ENCODE measurements at places on chromosomes 1 and 21.

- DNase-seq: no peak
Measured at GRCh38 chr1:209900734-209901133, 37.3 kb upstream of the SYT14 start.

DNA sequence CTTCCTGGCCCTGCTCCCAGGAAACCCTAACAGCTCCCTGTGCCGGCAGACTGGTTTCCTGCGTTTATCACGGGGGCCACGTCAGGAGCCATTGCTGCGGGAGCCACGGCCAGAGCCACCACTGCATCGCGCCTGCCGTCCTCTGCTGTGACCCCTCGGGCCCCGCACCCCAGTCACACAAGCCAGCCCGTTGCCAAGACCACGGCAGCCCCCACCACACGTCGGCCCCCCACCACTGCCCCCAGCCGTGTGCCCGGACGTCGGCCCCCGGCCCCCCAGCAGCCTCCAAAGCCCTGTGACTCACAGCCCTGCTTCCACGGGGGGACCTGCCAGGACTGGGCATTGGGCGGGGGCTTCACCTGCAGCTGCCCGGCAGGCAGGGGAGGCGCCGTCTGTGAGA, 26.1 kb downstream of the RNF223 start:
- DNase-seq: no peak

DNA sequence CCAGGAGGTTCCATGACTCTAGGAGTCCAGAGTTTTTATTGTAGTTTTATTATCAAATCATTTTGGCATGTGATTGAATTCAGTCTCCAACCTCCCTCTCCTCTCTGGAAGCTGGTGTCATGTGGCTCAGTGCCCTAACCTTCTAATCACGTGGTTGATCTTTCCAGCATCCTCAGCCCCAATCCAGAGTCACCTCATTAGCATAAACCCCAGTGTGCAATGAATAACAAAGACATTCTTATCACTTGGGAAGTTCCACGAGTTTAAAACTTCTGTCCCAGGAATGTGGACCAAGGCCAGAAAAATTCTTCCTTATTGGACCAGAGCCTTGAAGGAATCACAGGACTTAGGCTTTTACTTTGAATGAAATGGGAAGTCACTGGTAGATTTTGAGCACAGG, 52.2 kb downstream of the KIRREL1 start:
- DNase-seq: peak; percentile 30

DNA sequence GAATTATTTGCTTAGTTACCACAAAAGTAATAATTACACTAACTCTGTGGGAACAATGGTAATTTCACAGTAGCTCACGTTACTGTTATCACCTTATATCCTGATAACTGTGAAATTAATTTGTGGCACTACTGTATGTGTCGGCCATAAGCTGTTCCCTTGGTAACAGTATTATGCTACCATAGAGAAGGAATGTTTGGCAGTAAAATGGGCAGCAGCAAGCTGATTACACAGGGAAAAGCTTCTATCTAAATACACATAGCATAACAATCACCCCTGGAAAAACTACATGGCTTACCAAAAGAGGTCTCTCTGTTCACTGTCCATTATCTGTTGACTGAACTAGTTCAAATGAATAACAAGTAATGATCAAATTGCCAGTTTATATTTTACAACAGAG, 124.1 kb downstream of the DPYD start:
- no peak for DNase-seq

DNA sequence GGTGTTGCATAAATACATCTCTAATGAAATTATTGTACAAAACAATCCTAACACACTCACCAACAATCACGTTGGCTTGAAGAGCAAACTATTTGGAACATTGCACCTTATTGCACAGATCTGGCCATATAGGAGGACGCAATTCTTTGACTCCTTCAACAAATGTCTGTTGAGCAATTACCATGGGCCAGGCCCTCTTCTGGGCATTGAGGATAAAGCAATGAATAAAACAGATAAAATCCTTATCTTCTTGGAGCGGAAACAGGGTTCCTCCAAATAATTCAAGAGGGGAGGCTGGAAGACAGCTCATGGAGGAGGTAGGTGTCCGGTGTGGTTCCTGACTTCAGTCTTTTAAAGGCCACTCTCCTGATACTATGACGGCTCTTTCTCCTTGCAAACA, 43.3 kb downstream of the PAX7 start:
- no peak for DNase-seq

- DNase-seq: no peak
Measured at GRCh38 chr1:35835398-35835797, 27.6 kb downstream of the AGO4 start.

DNA sequence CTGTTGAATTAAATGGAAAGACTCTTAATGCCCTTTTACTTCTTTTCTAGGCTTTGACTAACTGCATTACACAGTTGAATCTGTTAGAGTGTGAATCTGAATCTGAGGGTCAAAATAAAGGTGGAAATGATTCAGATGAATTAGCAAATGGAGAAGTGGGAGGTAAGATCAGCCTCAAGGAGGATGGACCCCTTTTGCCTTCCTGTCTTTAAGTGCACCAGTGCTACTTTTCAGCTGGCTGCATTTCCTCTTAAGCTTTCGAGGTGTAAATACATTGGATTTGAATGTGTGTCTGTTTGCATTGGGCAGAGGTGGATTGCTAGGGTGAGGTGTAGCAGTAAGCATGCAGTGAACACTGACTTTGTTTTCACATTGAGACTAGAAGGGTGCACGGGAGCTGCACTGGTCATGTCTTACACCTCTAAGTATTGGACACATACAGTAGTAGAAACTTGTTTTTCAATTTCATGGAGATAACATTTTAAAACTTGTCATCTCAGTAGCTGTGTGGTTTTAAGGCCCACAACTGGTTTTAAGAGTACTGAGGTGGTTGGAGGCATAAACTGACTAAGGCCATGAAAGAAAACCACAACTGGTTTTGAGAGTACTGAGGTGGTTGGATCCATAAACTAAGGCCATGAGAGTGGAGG, 35.4 kb downstream of the MIA3 start:
- DNase-seq: no peak

GRCh38 chr1:55696891-55697290, 481.7 kb upstream of the USP24 start:
- no peak for DNase-seq

- DNase-seq: peak; percentile 73
Measured at GRCh38 chr1:219412772-219413171, 200.1 kb downstream of the ZC3H11B start.

- DNase-seq: no peak
Measured at GRCh38 chr1:174569240-174569639, 121.5 kb downstream of the GPR52 start.

DNA sequence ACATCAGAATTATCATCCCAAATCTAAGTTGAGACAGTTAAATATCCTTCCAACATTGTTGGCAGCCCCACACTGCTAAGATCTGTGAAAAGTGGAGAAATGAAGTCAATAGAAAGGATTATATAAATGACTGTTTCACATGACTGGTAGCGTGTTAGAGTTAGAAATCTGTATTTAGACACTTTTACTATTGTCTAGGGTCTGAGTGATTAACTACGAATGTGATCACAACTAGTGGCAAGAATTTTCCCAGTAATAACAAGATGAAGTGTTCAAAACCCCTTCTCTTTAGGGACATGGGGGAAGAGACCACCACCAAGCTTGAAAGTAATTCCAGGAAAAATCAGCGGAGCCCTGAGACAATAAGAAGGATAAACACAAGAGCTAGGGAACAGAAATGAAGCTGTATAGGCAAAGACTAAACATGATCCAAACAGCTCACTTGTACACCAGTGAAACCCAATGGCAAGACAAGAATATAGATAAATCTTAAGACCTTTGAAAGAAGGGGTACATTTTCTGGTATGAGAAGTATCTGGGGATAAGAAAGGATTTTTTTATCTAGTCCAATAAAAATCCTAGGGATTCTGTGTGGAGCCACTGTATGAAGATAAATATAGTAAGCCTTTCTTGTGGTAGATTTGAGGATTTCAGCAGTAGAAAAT, 646.6 kb upstream of the USP24 start:
- no peak for DNase-seq

- no peak for DNase-seq
Measured at GRCh38 chr1:147542569-147542897, 1.2 kb downstream of the BCL9 start.

DNA sequence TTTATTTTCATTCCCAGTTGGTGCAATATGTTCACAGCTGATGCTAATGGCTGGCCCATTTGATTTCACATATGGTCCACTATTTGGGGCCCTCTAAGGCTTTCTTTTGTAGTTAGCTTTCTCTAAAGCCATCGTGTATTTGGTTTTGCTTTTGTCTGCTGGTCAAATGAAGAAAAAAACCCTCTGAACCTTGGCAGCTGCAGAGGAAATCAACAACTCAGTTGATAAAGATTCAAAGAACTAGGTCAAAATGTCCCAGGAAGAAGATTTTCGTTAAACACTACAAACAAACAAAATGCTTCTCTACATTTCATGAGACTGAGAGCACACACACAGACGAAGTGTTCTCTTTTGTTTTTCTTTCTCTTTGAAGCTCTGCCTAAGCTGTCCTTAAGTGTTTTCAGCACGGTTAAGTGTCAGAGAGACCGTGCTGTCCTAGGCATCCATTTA, 655.0 kb downstream of the RWDD3 start:
- no peak for DNase-seq

- DNase-seq: no peak
Measured at GRCh38 chr1:24125456-24125855, 13.5 kb upstream of the MYOM3 start.

- DNase-seq: no peak
Measured at GRCh38 chr1:30687886-30688285, 35.5 kb downstream of the MATN1 start.

DNA sequence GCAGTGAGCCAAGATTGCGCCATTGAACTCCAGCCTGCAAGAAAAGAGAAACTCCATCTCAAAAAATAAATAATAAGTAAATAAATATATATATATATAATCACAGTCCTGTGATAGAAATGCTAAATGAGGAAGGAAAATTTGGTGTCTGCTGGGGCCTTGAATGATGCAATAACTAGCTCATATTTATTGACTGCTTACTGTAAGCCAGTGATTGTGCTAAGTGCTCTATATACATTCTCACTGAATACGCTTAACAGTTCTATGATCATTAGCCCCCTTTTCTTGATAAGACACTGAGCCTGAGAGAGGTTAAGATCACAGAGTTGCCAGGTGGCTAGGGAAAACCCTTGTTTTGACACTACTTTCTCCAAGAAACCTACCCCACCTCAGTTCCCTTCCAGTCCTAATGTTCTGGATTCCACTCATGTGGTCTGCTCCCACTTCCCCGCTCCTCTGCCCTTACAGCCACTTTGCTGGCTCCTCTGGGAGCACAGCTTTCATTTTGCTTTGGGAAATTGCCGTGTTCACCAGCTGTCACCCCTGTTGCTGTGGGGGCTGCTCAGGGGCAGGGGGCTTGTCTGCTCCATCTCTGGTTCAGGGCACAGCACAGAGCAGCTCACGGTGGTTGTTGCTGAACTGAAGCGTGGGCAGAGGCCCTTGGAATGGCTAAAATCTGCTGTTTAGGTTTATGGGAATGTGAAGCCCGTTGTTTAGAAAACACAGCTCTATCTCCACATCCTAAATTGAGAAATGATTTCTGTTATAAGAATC, 2.5 kb upstream of the BMP8A start:
- DNase-seq: no peak

DNA sequence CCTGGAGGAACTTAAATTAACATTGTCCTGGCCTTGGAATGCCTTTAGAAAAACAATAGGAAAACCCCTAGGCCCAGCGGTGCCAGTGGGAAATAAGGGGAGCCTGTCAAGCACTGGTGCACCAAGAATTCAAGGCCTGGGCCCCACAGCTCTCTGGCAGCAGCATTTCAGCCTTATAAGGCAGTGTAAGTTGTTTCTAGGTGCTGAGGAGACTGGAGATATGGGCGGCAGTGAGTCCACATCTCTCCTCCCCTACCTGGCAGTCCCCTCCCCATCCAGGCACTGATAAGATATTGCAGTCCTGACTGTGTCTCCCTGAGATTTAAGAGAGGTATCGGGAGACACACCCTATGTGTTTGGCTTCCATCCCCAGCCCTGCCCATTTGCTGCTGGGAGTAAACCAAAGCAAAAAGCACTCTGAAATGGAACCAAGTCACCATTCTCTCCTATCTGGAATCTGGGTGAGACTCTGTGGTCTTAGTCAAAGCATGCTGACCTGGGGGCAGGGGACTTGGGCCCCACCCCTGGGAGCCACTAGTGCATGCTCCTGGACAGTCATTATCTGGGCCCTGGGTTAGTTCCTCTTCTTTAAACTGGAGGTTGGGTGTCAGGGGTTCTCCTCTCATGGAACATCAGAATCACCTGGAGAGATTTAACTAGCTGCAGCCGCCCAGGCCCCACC, 30.5 kb downstream of the DEGS1 start:
- DNase-seq: no peak

- no peak for DNase-seq
Measured at GRCh38 chr1:226121587-226122400, 59.3 kb downstream of the H3-3A start.

GRCh38 chr1:152335399-152335798, 10.4 kb upstream of the FLG start:
- DNase-seq: no peak
